H1 (cell line): ENCODE measurements at places on chromosomes 1 and 21.

DNA sequence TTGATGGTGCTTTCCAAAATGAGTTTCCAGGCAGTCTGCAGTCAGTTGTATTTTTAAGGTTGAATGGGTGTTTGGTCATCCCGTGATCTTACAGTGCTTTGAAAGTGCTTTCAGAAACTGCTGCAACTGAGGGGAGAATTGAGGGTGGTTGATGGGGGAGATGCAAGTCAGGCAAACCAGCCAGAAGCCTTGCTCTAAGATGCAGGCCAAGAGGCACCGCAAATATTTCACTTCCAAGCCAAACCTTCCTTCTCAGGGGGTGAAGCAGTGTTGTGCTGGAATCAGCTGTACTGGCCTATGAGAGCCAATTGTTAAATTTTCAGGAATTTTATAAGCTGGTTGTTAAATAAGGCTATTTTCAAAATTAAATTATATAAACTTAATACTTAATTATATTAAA lies 151.6 kb downstream of the KCNJ6 start:
- DNase-seq: no peak

DNA sequence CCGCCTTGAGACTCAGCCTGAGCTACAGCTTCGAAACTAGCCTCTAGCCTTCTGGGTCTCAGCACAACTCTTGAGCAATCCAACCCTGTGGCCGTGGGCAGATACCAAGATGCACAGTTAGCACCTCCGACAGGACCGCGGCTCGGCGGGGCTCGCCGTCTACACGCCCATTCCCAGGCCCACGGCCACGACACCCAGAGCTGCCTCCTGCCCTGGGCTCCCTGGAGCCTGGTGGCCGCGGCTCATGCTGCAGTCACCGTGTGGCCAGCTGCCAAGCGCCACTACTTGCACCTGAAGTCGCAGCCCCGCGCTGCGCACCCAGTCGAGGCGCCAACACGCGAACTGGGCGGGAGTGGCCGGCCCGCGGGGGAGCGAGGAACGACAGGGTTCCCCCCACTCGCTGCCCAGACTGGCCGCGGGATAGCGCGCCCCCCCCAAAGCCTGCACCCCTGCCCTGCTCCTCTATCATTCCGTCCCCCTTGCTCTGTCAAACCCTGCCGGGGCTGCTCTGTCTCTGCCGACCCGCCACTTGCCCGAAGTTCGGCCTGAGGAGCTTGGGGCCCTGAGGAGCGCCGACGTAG lies 729 bp upstream of the CDCA8 start:
- DNase-seq: no peak

DNA sequence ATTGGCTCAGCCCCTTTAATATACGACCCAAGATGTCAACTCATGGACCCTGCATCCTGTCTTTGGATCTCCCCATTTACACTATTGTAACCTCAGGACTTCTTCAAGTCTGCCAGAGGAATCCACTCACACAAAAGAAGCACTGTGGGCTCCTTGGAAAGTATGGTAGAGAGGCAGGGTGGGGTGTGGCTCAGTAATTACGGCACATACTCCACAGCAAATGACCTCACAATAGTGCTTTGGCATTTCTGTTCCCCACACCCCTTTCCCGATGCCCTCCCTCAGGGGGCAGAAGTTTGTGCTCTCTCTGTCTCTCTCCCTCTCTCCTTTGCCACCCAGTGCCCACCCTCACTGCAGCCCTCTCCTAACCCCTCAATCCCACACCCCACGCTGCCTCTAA lies 27.8 kb upstream of the IFNAR2 start:
- no peak for DNase-seq

- no peak for DNase-seq
Measured at GRCh38 chr1:246001142-246001836, 505.8 kb downstream of the SMYD3 start.

DNA sequence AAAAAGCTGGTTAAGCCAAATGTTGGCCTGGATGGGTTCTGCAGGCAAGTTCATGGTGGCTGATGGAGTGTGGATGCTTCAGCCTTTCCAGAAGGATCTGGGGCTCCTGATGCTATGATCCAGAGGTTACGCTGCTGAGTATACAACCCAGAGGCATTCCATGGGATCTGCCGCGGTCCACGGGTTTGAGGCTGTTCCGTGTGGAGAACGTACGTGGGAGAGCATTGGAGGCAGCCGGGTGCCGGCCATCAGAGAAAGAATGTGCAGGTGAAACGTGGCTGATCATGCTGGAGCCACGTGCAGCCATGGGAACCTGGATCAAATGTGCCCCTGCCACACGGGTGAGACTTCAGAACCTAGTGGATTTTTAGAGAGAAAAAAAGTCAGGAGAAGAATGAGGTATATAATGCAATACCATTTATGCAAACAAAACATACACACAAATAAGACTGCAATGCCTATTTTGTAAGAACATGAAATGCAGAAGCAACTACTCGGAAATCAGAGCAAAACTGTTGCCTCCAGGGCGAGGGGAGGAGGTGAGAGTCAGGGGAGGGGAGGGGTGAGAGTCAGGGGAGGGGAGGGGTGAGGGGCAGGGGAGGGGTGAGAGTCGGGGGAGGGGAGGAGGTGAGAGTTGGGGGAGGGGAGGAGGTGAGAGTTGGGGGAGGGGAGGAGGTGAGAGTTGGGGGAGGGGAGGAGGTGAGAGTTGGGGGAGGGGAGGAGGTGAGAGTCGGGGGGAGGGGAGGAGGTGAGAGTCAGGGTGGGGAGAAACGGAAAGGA lies 116.5 kb upstream of the C1orf174 start:
- DNase-seq: no peak

DNA sequence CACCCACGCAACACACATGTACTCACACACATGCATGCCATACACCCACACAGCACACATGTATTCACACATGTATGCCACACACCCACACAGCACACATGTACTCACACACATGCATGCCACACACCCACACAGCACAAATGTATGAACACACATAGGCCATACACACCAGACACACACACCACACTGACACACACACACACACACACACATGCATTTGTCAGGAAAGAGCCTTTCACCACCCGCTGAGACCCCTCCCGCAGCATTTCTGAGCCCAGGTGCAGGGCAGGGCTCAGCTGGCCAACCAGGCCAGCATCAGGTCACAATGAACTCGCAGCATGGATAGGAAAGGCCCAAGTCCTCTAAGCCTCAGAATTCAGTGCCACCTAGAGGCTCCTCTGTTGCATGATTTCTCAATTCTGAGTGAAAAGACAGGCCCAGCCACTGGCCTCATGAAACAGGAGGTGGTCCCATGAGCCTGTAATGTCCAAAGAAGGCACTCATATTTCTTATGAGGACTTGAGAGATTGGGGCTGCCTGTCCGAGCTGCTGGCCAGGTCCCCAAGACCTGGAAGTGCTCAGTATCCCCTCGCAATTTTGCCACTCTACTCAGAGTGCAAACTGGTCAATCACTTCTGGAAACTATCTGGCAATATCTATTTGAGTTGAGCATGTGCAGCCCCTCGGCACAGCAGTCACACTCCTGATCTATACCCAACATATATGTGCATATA lies 57.3 kb downstream of the PSMG1 start:
- DNase-seq: peak; percentile 69

- DNase-seq: no peak
Measured at GRCh38 chr1:181104042-181104789, 15.7 kb downstream of the IER5 start.
